ENCODE measurements at places on chromosomes 7 and 10.

DNA sequence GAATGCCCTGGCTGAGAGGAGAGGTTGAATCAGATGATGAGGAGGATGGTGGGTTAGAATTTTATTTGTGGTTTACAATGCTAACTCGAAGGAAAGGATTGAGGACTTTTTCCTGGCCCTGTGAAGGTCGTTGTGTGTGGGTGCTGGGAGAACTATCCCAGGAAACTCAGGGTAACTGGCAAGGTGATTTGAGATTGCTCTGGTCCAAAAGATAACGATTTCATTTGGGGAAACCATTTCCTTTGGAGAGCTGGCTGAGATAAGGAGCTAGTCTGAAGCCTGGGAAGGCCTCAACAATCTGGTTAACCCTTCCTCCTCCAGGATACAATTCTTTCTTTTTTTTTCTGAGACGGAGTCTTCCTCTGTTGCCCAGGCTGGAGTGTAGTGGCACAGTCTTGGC is 33.0 kb downstream of the HK1 start:
- no peak for DNase-seq

- DNase-seq = no peak
Measured at GRCh38 chr10:21523557-21524008, 1.9 kb downstream of the SKIDA1 start.

DNA sequence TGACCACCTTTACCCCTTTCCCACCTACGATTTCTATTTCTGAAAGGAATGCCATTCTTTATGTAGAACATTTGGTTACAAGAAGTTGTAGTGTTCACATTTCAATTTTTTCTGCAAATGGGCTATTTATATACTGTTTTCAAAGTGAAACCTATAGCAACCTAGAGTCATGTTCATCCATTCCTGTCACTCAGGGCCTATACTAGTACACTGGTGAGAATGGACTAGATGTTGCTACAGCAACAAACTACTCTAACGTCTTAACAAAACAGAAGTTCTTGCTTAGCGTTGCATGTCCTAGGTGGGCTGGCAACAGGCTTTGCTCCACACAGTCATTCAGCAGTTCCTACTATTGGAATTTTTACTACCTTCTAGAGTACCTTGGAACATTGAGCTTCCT is 16.3 kb downstream of the CASD1 start:
- no peak for DNase-seq

- no peak for DNase-seq
Measured at GRCh38 chr7:128725531-128725930, 13.6 kb upstream of the CALU start.

DNA sequence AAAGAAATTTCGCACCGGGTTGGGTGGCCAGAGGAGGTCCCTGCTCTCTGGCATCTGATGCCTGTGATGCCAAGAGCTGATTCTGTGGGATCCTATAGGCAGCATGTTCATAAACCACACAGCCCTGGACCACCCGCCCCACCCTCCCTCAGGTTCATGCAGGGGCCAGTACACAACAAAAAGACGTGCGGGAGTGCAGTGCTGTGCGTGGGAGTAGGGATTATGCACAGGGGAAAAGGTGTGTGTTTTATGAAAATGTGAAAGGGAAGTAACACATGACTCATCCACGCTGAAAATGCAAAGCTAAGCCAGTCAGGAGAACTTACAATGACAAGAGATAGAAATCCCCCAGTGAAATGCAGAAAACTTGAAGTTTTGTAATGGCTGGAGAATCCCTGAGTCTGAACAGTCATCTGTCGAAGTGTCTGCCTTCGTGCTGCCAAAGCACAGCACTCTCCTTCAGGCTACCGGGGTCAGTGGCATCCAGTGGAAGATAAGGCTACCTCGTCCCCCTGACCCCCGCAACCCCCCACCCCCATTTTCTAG is 1.1 kb downstream of the KIAA1217 start:
- DNase-seq = peak; percentile 28

GRCh38 chr7:66638309-66639099 is 9.8 kb downstream of the KCTD7 start:
- no peak for DNase-seq

DNA sequence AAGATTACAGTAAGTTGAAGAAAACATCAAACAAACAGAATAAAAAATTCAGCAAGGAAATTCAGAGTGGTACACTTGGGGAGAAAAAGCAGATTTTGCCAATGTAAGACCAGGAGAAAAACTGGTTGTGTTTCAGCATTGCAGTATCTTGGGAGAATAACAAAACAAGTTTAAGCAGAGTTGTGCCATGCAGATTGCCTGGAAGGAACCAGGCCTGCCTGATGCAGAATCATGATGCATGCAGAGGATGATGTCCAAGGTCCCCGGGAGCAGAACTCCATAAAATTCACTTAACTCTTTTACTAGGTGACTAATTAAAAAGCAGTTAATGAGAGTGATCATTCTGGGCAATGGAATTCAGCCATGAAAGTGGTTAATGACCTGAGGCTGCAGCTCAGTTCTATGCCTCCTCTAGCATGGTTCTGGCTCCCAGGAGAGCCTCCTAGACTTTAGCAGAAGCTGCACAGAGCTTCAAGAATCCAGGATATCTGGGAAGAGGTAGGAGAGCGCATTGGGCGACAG is 379.7 kb upstream of the C7orf33 start:
- no peak for DNase-seq

GRCh38 chr7:96287132-96287531 is 34.8 kb downstream of the SLC25A13 start:
- DNase-seq = no peak

DNA sequence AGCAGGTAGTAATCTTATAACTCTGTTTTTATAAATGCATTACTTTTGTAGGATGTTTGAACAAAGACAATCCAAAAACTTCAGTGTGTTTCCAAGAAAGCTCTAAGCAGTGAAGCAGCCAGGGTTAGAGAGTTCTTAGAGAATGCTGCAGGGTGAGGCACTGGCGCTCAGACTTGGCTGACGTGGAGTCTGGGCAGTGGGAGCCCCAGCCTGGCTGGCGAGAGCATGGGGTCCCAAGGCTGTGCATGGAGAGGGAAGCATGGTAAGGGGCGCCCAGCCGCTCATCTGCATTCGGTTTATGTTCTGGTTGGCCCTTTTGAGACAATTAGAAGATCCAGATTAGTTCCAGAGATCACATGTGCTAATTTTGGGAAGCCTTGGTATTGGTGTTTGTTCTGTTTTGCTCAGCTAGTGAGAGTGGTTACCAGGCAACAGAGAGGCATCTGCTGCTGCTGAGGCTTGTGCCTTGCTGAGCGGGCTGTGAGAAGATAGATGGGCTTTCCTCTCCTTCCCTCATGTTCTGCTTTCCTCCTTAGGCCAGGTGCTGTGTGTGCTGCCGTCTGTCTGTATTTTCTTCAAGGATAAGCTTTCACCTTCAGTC is 10.3 kb downstream of the SUN1 start:
- DNase-seq = no peak

DNA sequence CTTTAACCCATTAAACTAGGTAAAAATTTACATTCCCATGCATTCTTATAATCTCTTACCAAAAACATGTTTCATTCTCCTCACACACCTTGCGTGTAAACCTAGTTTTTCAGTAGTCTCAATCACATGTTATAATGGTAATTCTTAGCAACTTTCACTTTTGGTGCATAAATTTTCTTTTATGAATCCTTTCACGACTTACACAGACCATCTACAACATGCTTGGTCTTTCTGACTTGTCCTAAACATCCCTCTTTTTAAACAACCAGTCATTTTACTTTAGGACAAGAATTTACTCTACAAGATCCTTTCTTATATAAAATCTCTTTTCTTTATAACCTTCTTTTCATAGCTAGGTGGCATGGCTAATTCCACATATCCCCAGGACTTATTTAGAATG is 25.8 kb downstream of the FBXL13 start:
- DNase-seq = no peak

GRCh38 chr10:27041196-27041595 is 59.1 kb downstream of the ANKRD26 start:
- DNase-seq = no peak

GRCh38 chr10:32112055-32112454 is 55.8 kb upstream of the KIF5B start:
- DNase-seq = no peak

- DNase-seq = no peak
Measured at GRCh38 chr7:69358163-69358821, 240.0 kb upstream of the AUTS2 start.

DNA sequence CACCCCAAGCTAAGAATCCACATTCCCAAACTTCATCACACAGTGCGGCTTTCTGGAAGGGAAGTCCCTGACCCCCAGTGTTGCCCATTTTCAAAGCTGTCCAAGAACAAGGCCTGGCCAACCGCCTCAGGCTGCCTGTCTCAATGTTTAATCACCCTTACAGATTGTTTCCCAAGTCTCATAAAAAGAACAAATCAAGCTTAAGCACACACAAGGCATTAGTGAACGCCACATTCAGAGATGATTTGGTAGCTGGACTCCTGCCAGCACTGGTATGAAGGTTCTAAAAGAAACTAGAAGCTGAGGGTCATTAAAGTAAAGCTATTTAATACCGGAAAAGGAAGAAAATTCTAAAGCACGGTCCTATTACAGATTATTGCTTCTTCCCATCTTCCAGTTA is 35.6 kb downstream of the C10orf90 start:
- no peak for DNase-seq

- DNase-seq = no peak
Measured at GRCh38 chr10:112959207-112959838, 9.3 kb downstream of the TCF7L2 start.

- no peak for DNase-seq
Measured at GRCh38 chr10:115091161-115091560, 2.0 kb upstream of the ATRNL1 start.

DNA sequence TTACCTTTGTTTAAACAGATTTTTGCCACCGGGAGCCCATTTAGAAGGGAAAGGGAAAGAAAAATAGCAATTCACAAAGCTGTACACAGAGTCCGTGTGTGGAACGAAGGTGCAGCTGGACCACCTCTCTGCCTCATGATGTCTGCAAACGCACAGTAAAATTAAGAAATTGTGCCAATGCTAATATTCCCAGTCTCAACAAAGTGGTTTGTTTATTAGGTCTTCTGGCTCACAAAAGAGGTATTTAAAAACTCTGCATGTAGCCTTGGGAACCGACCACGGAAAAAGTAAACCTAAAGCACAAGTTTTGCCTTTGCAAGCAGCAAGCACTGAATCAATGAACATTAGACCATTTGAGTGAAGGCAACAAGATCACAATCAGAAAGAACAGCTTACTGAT is 57.7 kb downstream of the CREB3L2 start:
- DNase-seq = no peak

- DNase-seq = no peak
Measured at GRCh38 chr10:80870282-80870681, 332.6 kb downstream of the SH2D4B start.

DNA sequence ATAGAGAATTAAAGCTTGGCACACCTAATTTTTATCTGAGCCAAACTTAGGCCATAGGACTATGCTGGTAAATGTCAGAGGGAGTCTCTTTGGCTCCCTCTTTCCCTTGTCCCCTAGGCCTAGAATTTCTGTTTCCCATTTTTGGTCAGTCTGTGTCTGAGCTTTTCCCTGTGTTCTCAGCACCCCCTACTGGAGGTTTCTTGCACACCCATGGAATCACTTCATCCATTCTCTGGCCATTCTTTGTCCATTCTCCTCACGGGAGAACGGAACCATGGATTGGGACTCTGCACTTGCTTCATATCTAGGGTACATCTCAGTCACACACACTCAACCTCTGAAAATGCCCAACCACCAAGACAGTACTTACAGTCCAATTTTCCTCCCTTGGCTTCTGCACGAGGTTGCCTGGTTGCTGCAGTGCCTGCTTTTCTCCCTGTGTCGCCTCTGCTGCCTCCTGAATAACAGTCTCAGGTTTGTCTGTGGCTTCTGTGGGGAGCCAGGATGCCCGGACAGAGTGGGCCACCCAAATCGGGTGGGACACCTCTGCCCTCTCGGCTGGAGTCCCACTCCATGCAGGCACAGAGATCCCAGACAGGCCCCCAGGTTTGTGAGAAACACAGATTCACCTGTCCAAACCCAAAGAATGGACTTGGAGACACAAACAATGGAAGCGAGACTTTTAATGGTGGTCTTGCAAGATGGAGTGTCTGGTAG is 35.1 kb upstream of the DNAH11 start:
- no peak for DNase-seq

DNA sequence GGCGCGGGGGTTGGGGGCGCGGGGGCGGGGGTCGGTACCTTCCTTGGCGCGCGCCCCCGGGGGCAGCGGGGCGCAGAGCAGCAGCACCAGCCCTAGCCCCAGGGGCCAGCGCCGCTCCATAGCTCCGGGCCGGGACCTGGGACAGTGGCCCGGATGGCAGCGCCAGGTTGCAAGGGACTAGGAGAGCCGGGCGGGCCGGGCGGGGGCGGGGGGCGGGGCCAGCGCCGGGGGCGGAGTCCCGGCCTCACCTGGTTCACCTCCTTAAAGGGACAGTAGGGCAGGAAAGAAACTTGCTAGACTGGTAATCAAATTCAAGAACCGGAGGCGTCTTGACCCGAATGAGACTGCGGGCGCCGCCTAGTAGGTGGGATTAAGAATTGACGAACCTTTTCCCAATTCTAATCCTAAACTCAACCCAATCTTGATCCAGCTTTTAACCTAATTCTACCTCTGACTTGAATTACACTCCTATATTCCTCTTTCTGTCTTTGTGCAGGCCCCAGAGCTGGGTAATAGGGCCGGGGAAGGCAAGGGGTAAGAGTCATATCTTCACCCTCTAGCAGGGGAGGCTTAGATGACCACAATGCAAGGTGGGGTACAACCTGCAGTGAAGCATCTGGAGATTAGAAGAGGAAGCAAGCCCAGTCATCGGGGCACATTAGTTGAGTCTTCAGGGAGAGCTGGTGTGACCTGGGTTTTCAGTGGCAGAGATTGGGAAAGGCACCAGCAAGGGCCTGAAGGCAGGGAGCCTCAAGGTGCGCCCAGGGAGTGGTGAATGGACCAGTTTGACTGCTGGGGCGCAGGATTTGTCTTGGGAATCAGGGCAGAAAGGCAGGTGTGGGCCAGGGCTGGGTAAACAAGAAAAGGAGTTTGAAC is at the start of gene EPHA1:
Gene EPHA1 (minus strand): TSS at position 171 of the 876 bp plus-strand sequence. CDS start 51 bp downstream, at position 120.
- peak; percentile 33 for DNase-seq

GRCh38 chr10:4790045-4790444 is 36.0 kb upstream of the AKR1E2 start:
- no peak for DNase-seq

DNA sequence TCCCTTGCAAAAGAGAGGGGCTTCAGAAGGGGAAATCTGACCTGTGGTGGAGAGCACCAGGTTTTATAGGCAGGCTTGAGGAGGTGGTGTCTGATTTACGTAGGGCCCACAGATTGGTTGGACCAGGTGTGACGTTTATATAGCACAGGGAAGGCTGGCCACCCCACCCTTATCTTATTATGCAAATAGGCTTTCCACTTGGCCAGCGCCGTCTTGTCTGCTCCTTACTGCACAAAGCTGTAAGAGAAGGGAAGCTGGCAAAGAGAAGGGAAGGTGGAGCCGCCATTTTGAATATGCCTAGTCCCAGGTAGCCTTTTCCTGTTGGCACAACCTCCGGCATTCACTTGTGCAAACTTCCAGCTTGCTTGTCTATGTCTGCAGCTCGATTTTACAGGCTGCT is 221.4 kb downstream of the GATA3 start:
- no peak for DNase-seq

DNA sequence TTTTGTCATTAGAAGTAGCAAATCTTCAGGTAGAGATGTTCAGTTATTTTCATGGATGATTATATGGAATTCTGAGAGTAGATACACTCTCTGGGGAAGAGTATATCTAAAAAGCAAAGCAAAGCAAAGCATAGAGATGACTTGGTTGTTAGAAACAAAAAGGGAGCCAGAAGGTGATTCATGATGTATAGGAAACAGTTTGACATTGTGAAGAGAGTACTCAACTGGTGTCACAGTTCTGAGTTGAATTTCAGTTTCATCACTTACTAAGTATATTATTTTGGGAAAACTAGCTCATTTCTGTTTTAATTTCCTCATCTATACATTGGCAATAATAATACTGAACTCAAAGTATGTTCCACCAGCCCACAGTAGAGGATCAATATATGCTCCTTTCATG is 86.8 kb downstream of the SEMA3C start:
- DNase-seq = no peak

Data from activated CD4-positive, alpha-beta T cell treated with anti-CD3 and anti-CD28 coated beads for 24 hours (primary cell).